ENCODE measurements at places on chromosomes 6 and 20.

GRCh38 chr6:14108571-14109410 lies 8.8 kb upstream of the CD83 start:
- DNase-seq: no peak

DNA sequence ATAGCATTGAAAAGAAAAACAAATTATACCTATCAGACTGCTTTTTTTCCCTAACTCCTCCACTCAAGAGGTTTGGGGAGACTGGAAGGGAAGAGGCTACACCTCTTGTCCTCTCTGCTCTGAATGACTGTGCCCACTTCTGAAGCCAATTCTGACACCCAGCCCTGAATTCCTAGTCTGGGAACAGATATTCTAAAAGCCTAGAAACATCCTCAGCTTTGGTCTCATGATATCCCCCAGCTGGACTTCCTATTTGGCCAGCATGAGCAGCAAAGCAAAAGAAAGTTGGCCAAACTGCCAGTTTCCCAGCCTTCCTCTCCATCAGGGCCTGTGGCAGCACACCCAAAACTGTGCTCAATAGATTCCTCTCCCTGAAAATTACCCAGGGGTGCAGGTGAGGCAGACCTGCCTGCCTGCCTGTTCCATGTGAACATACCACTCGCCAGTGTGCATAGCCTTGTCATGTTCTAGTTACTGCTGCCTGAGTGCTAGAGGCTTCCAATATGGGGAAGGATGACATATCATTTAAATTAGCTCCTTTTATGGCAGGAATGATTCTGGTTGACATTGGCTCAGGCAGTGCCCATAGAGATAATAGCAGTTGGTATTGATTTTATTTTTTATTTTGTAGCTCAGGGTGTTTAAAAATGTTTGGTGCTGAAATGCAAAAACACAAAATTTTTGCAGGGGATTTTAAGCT lies 152.1 kb upstream of the RIN2 start:
- no peak for DNase-seq

DNA sequence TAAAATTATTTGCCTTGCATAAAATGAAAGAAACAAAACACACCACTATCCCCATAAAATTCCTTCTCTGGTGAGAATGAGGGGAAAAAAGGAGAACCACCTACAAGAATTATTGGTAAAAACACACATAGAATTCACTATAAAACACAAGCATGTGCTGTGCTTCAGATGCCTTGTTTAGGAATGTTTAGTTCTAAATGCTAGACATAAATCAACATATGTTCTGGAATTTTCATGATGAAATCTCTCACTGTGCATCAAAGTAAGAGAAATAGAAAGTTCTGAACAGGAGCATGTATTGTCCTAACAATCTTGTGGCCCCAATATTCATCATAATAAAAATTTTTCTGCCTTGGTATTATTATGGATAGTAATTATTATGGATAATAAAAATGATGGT lies 111.0 kb downstream of the PLCB4 start:
- DNase-seq: no peak

GRCh38 chr6:149508485-149508884 lies 23.7 kb upstream of the ZC3H12D start:
- no peak for DNase-seq

- no peak for DNase-seq
Measured at GRCh38 chr20:43379239-43379917, 78.3 kb upstream of the SRSF6 start.

DNA sequence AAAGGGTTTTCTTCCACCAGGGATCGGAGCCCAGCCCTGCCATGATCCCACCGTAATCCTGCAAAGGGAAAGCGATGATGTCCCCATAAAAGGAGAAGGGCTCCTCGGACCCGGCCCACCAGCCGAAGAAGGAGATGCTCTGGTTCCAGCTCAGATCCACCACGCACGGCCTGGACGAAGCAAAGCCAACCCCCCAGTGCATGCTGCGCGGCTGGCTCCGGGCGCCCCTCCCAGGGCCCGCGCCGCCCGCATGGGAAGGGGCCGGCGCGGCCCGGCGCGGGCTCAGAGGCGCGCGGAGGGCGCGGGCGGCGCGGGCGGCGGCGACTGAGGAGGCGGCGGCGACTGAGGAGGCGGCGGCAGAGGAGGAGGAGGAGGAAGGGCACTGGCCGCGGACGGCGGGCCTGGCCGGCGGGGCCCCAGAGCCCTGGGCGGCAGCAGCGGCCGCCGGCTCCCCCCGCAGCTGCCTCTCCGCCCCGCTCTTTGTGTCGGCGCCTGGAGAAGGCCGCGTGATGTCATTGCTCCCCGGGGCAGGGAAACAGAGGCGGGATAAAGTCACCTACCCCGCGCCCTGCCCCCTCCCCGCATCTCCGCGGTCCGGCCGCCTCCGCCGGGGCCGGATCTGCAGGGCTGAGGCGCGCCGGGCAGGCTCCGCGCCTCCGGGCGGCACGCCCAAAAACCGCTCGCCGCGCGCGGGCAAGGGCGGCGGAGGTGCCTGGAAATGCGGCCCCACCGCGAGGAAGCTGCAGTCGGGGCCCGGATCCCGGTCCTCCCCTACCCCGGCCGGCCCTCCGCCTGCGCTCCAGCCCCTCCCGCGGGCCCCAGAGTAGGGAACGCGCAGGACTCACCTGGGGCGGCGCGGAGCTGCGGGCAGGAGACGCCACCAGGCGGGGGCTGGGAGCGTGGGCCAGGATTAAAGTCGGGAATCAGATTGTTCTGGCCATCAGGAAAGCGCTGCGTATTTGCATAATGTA lies at the start of gene FAXC:
Gene FAXC, minus strand, starts transcription at position 504 of the 971 bp plus-strand sequence. Its CDS starts 302 bp downstream, at position 202.
- DNase-seq: no peak

DNA sequence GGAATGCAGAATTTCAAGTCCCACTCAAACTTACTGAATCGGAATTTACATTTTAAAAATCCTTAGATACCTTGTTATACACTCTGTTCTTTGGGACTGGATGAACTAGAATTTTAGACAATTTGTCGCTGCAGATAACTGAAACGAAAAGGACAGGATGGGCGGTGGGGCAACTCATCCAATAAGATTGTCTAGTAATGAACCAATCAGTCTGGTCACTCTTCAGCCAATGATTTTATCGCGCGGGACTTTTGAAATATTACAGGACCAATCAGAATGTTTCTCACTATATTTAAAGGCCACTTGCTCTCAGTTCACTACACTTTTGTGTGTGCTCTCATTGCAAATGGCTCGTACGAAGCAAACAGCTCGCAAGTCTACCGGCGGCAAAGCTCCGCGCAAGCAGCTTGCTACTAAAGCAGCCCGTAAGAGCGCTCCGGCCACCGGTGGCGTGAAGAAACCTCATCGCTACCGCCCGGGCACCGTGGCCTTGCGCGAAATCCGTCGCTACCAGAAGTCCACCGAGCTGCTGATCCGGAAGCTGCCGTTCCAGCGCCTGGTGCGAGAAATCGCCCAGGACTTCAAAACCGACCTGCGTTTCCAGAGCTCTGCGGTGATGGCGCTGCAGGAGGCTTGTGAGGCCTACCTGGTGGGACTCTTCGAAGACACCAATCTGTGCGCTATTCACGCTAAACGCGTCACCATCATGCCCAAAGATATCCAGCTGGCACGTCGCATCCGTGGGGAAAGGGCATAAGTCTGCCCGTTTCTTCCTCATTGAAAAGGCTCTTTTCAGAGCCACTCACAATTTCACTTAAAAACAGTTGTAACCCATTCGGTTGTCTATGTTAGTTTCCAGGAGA lies 41.9 kb upstream of the HFE start:
- DNase-seq: peak; percentile 89

- DNase-seq: no peak
Measured at GRCh38 chr20:18754653-18755045, 58.9 kb upstream of the SCP2D1 start.

GRCh38 chr6:108524528-108525248 lies 36.0 kb upstream of the FOXO3 start:
- no peak for DNase-seq

- no peak for DNase-seq
Measured at GRCh38 chr6:160831739-160832138, 129.7 kb downstream of the PLG start.

- no peak for DNase-seq
Measured at GRCh38 chr6:34906826-34907225, 17.8 kb downstream of the ANKS1A start.

DNA sequence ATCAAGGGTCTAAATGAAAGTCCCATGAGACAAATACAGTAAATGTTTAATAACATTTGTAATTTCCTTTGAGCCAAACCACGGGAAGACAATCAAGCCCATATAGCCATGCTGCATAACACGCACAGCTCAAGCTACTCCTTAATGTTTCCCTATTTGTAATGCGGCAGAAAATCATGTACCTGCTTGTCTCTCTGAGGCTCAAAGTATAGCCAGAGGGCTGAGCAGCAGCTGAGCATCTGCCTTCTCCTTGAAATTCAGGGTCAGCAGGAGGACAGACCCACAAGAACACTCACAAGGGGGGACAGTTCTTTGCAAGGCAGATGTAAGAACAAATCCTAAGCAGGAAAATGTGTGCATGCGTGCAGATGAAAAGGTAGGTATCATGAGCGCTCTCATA lies 45.8 kb upstream of the JARID2 start:
- no peak for DNase-seq

DNA sequence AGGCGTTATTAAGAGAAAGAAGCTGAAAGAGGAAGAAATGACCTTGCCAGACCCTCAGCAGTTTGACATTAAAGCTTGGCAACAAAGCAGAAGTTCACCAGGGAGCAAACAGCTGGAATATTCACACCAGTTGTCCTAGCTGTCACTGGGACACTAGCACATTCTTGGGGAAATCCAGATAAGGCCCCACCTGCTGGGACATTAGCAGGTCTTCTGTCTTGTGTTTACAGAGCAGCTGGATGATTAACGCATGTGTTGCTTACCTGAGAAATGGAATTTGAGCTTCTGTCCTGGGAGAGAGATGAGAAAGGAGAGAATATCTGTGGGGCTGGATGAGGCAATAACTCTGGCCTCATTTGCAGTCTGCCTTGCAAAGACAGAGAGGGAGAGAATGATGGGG lies 137.6 kb upstream of the RIN2 start:
- DNase-seq: no peak

DNA sequence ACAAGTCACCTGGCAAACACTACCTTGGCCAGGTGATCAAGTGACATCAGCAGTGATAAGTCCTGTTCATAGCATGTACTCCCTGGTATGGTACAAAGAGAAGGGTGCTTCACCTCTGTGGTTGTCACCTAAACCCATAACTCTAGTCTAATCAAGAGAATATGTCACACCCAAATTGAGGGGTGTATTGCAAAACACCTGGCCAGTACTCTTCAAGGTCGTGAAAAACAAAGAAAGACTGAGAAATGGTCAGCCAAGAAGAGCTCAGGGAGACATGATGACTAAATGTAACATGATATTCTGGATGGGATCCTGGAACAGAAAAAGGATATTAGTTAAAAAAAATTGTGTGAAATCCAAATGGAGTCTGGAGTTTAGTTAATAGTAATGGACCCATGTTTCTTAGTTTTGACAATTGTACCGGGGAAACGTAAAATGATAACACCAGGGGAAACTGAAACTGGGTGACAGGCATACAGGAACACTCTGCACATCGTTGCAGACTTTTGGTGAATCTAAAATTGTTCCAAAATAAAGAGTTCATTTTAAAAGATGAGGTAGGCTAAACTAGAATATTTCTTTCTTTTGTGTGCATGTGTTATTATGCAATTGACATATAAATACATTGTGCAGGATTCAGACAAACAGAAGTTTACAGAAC lies 262.0 kb downstream of the CDC5L start:
- DNase-seq: no peak

GRCh38 chr6:34792605-34793500 lies 970 bp downstream of the BLTP3A start:
- peak; percentile 37 for DNase-seq

GRCh38 chr6:75855052-75855451 lies 106.0 kb downstream of the MYO6 start:
- no peak for DNase-seq

DNA sequence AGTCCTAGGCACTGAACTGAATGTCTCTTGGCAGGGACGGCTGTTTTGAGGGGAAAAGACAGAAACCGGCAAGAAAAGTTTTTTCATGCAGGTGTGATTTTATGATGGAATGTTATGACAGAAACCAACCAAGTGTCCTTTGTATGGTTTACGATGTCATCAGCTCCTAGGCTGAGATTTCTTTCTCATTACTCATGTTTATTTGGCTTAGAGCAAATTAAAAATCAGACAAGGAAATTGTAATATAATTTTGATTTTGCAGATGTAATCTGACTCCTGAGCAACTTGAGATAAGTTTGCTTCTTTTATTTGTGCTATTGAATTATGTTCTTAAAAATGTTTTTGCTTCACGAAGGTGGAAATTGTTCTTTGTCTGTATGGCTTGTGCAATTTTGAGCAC lies 58.8 kb upstream of the MAP3K7 start:
- no peak for DNase-seq

DNA sequence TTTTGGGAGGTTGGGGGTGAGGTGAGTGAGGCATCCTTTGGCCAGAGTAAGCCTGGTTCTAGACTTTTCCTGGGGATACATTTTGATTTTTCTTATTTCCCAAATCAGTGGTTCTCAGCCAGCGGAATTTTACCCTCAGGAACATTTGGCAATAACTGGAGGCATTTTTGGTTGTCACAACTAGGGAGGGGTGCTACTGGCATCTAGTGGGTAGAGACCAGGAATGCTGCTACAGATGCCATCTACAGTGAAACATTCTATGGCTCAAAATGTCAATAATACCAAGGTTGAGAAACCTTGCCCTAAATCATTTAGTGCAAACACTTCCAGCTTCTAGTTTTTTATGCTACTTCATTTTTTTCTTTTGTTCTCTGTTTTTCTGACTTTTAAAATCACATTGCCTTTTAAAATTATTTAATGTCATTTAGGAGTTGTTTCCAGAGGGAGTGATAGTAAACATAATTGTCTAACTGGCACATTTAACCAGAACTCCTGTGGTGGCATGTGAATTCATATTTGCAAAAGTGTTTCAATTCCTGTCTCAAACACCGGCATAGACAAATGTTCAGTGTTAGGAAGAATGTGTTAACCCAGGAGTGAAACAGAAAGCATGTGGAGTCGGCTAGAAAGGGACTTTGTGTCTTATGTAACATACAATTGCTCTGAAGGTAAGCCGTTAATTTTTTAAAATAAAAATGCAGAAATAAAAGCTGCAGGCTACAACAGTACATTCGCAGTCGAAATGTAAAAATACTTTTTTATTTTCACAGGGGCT lies 59.0 kb downstream of the QRSL1 start:
- no peak for DNase-seq

GRCh38 chr20:41094353-41095055 lies 42.8 kb upstream of the PLCG1 start:
- DNase-seq: no peak

DNA sequence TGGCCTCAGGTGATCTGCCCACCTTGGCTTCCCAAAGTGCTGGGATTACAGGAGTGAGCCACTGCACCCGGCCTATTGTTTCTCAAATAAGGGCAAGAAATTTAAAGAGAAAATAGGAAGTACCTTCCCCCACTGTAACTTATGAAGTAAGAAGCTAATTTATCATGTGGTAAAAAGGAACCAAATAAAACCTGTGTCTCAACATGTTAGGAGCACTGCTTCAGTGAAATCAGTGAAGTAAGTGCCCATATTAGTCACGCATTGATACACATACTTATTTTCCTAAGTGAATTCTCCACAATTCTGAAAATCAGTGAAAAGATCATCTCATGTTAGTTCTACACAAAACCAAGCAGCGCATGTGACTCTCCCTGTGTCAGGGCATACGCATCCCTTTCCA lies 14.2 kb upstream of the LPA start:
- DNase-seq: no peak

- DNase-seq: no peak
Measured at GRCh38 chr6:108454356-108454755, 106.4 kb upstream of the FOXO3 start.

- no peak for DNase-seq
Measured at GRCh38 chr6:160103825-160104100, 17.9 kb upstream of the SLC22A1 start.
